ENCODE measurements at places on chromosomes 7 and 10. TPM values are rescaled to one million over a fixed set of nuclear protein-coding genes. Genes with fewer than 3 reads are reported as not detected.

The FAM241B gene
- total RNA-seq, result not detected

The SEMA3D gene
- total RNA-seq, result 12.1 TPM

The C10orf105 gene
- total RNA-seq, result under 0.01 TPM

The TMEM196 gene
- not detected for total RNA-seq

The CHST12 gene
- total RNA-seq, result 2.6 TPM

The SLC18A3 gene
- total RNA-seq, result not detected

The TBX20 gene
- total RNA-seq, result 4.6 TPM

The HOGA1 gene
- 0.28 TPM for total RNA-seq

The DKK1 gene
- total RNA-seq, result 165 TPM

The TBC1D12 gene
- 11.7 TPM for total RNA-seq

The PKD1L1 gene
- total RNA-seq, result 0.09 TPM

The SLC26A3 gene
- not detected for total RNA-seq

The ZNF365 gene
- 2.8 TPM for total RNA-seq

The VIPR2 gene
- total RNA-seq, result 0.85 TPM

The CYP3A7 gene
- 0.14 TPM for total RNA-seq

The SLC16A12 gene
- not detected for total RNA-seq

The ZNF655 gene
- total RNA-seq, result 42.6 TPM

The AKR1D1 gene
- not detected for total RNA-seq

The GIMAP8 gene
- 0.09 TPM for total RNA-seq

The TRIM56 gene
- 22.3 TPM for total RNA-seq

The NPFFR1 gene
- total RNA-seq, result not detected

The IRF5 gene
- total RNA-seq, result not detected

The DGKI gene
- 4.0 TPM for total RNA-seq

The BAIAP2L1 gene
- 1.4 TPM for total RNA-seq

The BTBD16 gene
- total RNA-seq, result not detected

The KNDC1 gene
- 0.57 TPM for total RNA-seq

The PLEKHS1 gene
- 0.09 TPM for total RNA-seq

The TFR2 gene
- 0.14 TPM for total RNA-seq

The NPSR1 gene
- total RNA-seq, result not detected

The SPDYE5 gene
- total RNA-seq, result not detected

The WNT16 gene
- total RNA-seq, result 0.14 TPM

The PAPOLB gene
- 0.14 TPM for total RNA-seq

The MEST gene
- total RNA-seq, result 240 TPM

The FRMPD2 gene
- total RNA-seq, result not detected

The PON1 gene
- total RNA-seq, result not detected

The NCF1 gene
- under 0.01 TPM for total RNA-seq

The FAM53B gene
- total RNA-seq, result 7.8 TPM

The UCN3 gene
- not detected for total RNA-seq

The LIPJ gene
- under 0.01 TPM for total RNA-seq

The SPDYE16 gene
- not detected for total RNA-seq

The ATXN7L1 gene
- 5.3 TPM for total RNA-seq

The SAMD9L gene
- total RNA-seq, result 6.8 TPM

The HOXA11 gene
- total RNA-seq, result 9.6 TPM

The SPDYE2B gene
- total RNA-seq, result not detected

The ZNF239 gene
- total RNA-seq, result 6.8 TPM

The CFAP46 gene
- 0.37 TPM for total RNA-seq

The NAT16 gene
- not detected for total RNA-seq

All from smooth muscle cell of bladder (primary cell).